ENCODE measurements at places on chromosomes 16 and 17. TPM values are rescaled to one million over a fixed set of nuclear protein-coding genes. Genes with fewer than 3 reads are reported as not detected.

BIRC5 gene
- total RNA-seq: 19.7 TPM

GP2 gene
- total RNA-seq: 0.79 TPM

SLC2A4 gene
- total RNA-seq: 11.6 TPM

C17orf67 gene
- 2.2 TPM for total RNA-seq

SLC25A10 gene
- total RNA-seq: 5.7 TPM

TRAPPC1 gene
- total RNA-seq: 19.9 TPM

TMEM204 gene
- total RNA-seq: 10.0 TPM

SNN gene
- total RNA-seq: 11.4 TPM
